SW 1271 (cell line): ENCODE measurements at places on chromosomes 3 and 15.
A peak's percentile ranks its signal among the peaks of the same experiment; 100 is the strongest.

GRCh38 chr15:92460023-92460422, 66.3 kb downstream of the ST8SIA2 start:
- no peak for DNase-seq

- DNase-seq, result no peak
Measured at GRCh38 chr3:107662124-107662507, 139.4 kb downstream of the BBX start.

DNA sequence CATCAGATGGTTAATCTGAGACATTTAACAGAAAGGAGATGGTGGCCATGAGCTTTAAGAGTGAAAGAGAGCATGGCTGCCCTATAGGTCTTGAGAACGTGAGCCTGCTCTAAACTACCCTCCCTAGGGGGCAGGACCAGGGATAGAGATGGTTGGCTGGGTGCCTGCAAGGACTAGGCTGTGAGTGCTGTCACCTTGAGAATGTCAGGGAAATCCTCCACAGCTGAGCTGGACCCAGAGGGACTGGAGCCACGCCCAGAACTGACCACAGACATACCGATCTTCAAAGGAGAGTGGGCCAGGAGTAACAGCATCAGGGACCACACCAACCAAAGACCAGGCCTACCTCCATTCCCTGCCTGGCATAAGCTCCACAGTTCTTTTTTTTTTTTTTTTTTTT, 53.6 kb upstream of the UBE2E1 start:
- no peak for DNase-seq

- no peak for DNase-seq
Measured at GRCh38 chr15:101266034-101266433, 11.3 kb downstream of the SELENOS start.

DNA sequence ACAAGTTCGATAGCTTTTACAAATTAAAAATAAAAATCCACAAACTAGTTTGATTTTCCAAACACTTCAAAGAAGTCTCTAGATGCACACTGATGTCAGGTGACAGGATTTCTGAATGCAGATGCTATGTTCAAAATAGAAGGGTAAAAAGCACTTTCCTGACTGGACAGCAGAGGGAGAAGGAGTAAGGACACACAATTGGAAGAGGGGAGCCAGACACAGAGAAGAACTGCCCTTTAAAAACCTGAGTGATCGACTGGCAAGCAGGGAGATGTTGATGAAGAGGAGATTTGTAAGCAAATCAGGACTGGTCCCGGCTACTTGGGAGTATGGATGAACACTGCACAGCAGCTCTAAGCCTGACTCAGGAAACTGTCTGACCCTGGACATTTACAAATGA, 612.8 kb downstream of the MAGI1 start:
- DNase-seq, result no peak

DNA sequence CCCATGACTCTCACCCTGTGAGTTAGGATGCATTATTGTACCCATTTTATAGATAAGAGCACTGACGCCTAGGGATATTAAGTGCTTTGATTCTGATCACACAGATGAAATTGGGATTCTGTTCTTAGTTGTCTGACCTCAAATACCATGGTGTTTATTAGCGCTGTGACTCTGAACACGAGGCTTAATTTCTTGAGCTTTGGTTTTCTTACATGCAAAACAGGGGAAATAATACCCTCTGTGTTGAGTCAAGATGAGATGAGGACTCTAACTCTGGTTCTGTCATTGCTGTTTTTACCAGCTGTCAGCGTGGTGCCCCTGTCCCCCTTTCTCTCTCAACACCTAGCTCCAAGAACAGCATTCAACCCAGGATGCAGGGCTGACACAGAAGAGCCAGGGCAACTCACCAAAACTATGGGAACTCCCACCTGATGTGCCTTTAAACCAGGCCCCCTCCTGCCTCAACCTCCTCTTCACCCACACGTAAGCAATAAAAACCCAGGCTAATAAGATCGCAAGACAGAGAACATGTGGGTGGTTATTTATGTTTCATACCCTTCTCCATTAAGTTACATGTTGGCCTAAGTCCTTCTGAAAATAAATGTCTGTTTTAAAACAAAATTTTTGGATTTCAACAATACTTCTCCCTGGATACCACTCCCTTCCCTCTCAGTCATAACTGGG, 100.1 kb upstream of the SPATA12 start:
- DNase-seq, result no peak

DNA sequence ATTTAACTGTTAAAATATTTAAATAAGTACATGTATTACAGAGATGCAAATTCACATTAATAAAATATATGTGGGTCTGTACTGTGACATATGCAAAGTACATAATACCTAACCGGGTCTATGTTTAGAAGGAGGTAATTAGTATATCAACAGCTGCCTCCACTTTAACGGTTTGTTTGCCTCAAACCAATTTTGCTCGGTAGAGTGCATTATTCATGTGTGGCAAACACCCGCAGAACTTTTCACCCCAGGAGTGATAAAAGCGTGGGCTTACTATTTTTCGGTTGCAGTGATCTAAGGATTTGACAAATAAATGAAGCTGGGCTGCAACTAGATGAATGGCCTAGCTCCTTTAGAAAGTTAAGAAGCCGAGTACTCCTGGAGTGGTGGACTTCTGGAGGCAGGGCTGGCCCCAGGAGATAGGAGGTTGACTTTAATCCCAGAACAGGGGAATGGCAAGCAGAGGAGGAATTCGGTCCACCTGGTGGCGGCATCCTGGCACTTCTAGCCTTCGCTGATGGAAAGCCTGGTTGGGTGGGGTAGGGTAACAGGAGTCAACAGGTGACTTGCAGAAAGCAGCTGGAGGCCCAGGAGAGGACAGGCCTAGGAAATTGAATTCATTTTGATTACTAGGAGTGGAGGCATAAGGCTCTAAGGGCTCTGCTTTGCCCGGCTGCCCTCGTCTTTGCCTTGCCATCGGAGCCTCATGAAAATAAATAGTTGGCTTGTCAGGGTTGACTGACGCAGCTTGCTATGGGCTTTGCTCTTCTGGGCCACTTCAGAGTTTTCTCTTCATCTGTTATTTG, 2.4 kb downstream of the SLCO3A1 start:
- DNase-seq, result peak; percentile 8

- no peak for DNase-seq
Measured at GRCh38 chr3:157051591-157051990, 108.4 kb downstream of the CCNL1 start.

DNA sequence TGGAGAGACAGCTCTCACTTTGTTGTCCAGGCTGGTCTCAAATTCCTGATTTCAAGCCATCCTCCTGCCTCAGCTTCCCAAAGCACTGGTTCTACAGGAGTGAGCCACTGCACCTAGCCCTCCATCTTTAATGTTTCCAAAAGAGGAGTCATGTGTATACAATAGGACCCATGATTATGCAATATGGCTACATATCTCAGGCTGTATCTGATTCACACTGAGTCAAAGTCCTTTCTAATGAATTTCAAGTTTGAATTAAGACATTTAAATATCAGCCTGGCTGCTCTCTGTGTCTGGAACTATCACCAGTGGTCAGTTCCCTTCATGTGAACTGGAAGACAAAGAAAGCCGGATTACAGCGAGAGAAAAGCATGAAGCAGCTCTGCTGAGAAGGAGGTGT, 90.5 kb downstream of the MINAR1 start:
- DNase-seq, result no peak

GRCh38 chr3:24595796-24596195, 101.1 kb upstream of the THRB start:
- DNase-seq, result no peak

GRCh38 chr15:77591968-77592613, 40.6 kb downstream of the LINGO1 start:
- no peak for DNase-seq

DNA sequence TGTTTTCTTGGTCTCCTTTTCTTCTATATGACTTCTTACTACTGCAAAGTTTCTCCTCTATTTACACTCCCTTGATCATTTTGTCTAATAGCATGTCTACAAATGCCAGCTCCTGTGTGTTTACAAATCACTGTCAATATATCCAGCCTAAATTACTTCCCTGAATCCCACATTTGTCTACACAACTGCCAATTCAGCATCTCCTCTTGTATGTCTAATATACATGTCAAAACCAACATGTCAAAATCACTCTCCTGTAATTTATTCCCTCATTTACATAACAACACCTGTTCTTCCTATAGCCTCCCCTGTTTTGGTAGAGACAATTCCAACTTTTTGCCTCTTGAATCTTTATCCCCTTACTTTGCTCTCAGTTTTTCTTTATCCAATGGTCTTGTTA, 359.3 kb downstream of the PLOD2 start:
- DNase-seq, result no peak

- DNase-seq, result no peak
Measured at GRCh38 chr15:72783004-72783639, 436 bp downstream of the ADPGK start.

- no peak for DNase-seq
Measured at GRCh38 chr3:168974617-168975403, 688.7 kb downstream of the MECOM start.

DNA sequence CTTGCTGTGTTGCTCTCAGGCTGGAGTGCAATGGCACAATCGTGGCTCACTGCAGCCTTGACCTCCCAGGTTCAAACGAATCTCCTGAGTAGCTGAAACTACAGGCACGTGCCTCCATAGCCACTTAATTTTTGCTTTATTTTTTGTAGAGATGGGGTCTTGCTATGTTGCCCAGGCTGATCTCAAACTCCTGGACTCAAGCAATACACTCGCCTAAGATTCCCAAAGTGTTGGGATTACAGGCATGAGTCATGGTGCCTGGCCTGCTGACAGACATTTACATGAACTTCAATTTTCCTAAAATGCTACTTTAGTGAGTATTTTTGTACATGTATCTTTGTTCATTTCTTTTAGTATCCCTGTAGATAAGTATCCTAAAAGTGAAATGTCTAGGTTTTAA, 132.3 kb downstream of the SUCLG2 start:
- no peak for DNase-seq
